Dorsolateral prefrontal cortex (tissue), 122 donors: ENCODE measurements at places on chromosomes 16 and 17.

GRCh38 chr17:77403854-77404253 lies 263.1 kb downstream of the SEC14L1 start:
- DNase-seq, result no peak

GRCh38 chr17:58684003-58684402 lies 7.8 kb downstream of the TEX14 start:
- DNase-seq, result no peak

GRCh38 chr16:11078812-11079459 lies 134.6 kb downstream of the CLEC16A start:
- DNase-seq, result no peak

DNA sequence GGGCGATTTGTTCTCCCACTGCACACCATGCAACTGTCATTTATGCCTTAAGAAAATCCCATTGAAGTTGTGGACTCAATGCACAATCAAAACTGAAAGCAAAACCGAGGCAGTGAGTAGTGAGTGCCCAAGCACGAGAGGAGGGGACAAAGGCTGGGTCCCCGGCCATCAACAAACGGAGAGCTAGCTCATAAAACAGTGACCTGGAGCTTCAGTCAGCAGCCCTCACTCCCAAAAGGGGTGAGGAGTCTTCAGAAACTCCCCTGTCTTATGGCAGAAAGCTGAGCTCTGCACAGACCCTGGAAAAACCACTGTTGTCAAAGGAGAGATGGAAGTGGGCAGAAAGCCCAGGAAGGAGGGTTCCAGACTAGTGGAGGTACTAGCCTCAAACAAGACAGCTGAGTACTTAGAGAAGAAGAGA lies 96.9 kb downstream of the ADCY9 start:
- DNase-seq, result no peak

- no peak for DNase-seq
These were observed 27.1 kb downstream of the EPN2 start for GRCh38 chr17:19264268-19264667.

- no peak for DNase-seq
These were observed 29.6 kb upstream of the MRC2 start for GRCh38 chr17:62597920-62598319.

- DNase-seq, result no peak
These were observed 214.0 kb downstream of the CDH11 start for GRCh38 chr16:64907844-64908243.

GRCh38 chr17:12402963-12403622 lies 262.6 kb upstream of the MYOCD start:
- no peak for DNase-seq

- no peak for DNase-seq
These were observed at the start of gene CCL3 for GRCh38 chr17:36089888-36090836. Gene CCL3, minus strand, starts transcription at chr17:36090143. Its CDS starts 85 bp downstream, at chr17:36090058.

GRCh38 chr16:27779641-27780164 lies 229.8 kb downstream of the KATNIP start:
- peak; percentile 78 for DNase-seq

- DNase-seq, result no peak
These were observed 16.0 kb upstream of the LRRC75A start for GRCh38 chr17:16507918-16508533.

GRCh38 chr17:8922928-8923327 lies 42.6 kb downstream of the PIK3R5 start:
- DNase-seq, result no peak

- no peak for DNase-seq
These were observed 3.1 kb downstream of the FOXL1 start for GRCh38 chr16:86581458-86581857.

DNA sequence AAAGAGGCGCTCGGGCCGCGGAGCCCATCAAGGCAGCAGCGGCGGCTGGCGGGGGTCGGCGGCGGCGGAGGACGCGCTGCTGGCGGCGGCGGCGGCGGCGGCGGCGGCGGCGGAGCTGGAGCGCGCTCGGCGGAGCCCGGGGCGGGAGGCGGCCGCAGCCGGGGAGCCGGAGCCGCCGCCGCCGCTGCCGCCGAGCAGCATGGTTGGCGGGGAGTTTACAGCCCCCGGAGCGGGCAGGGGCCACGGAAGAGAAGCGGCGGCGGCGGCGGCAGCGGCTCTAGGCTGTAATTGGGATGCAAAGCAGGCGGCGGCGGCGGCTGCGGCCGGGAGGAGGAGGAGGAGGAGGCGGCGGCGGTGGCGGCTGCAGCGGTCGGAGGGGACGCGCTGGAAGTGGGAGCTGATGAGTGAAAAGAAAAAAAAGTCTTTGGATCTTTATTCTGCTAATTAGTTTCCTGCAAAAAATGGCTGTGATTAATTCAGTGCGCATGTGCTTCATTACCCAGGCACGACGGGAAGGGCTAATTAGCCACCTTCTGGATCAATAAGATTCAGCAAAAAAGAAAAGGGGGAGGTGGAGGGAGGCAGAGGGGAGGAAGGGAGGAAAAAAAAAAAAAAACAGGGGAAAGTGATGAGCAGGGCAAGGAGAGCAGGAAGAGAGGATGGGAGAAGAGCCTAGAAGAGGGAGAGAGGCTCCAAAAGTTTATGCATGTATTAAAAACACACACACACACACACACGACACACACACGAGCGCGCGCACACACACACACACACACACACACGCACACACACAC lies 10.9 kb upstream of the ZFHX3 start:
- no peak for DNase-seq

DNA sequence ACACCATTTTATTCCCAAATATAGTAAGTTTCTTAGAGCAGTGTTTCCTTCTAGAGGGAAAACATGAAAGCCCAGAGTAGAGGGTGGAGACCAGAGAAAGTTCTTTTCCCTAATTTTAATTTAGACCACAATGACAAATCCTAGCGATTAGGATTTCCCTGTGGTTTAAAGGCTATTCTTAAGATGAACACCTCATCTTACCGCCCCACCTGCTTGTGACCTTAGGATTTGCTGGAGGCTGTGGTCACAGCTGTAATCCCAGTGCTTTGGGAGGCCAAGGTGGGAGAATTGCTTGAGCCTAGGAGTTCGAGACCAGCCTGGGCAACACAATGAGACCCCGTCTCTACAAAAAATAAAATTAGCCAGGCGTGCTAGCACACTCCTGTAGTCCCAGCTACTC lies 51.1 kb downstream of the GPRC5B start:
- DNase-seq, result no peak

GRCh38 chr16:69313469-69313868 lies 2.3 kb downstream of the VPS4A start:
- DNase-seq, result no peak

- DNase-seq, result no peak
These were observed 12.4 kb downstream of the P3H4 start for GRCh38 chr17:41799366-41799765.

GRCh38 chr17:35046245-35046644 lies 17.3 kb downstream of the RFFL start:
- no peak for DNase-seq

DNA sequence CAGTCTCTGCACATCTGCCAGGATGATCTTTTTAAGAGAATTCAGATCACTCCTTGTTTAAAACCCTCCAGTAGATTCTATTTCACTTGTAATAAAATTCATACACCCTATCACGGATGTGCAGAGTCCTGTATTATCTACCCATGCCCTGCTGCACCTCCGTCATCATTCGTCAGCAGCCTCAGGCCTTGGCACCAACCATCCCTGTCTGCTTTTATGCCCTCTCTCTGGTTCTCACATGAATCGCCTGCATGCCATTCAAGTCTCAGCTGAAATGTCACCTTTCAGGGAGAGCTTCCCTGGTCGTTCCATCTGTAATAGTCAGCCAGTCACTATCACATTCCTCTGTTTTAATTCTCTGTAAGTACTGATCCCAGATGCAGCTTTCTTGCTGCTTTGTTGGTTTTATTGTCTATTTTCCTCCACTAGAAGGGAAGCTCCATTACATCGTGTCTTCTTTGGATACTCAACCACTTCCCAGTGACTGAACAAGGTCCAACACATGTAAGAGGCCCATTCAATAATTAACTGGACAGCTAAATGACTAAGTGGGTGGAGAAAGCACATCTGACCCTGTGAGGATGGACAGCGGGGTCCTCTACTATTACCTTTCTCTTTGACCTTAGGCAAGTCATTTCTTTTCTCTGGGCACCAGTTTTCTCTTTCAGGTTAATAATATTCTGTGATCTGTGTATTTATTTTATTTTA lies 81.2 kb upstream of the GOT2 start:
- DNase-seq, result no peak

DNA sequence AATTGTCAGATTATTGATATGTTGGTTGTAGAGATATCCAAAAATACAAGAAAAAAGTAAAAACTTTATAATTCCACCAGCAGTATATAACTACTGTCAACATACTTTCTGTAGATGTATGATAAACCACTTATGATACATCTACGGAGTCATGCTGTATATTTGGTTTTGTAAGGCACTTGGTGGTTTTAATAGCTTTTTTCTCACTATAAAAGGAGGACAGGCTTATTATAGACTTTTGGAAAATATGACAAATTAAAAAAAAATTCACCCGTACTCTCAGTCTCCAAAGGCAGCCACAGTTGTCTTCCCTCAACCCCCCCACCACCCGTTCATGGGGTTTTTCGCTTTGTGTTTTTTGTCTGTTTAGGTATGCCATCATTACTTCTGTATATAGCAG lies 14.8 kb downstream of the RAI1 start:
- no peak for DNase-seq

- DNase-seq, result no peak
These were observed 13.9 kb downstream of the ITPRIPL2 start for GRCh38 chr16:19127674-19128131.

- DNase-seq, result no peak
These were observed 17.2 kb downstream of the ADAM11 start for GRCh38 chr17:44775838-44776621.

DNA sequence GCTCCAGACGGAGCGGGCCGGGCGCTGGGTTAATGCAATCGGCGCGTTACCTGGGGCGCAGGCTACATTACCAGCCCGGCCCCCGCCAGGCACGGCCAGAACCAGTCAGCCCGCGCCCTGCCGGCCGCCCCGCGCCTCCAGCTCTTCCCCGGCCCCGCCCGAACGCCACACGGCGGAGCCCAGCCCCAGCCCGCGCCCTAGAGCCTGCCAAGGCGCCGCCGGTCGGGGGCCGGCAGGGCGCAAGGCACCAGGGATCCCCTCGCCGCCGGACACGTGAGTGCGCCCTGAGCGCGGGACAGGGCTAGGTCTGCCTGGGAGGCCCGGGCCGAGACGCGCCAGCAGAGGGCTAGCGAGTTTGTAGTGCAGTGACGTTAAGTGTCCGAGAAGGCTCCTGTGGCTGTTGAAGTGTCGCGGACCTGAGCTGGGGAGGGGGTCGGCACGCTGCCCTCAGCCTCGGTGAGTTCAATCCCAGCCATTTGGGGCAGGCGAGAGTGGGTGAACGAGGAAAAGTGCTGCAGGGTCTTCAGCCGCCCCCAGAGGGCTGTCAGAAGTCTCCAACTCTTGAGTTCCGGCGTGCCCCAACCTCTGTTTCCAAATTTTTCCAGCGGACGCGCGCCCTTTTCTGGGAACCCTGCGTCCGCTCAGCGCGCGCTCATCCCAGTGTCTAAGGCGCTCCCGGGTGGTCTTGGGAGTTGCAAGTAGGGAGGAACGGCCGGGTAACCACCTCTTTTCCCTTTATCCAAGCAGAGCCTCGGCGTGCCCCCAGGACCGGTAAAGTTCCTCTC lies at the start of gene SLC6A2:
Gene SLC6A2, plus strand, starts transcription at position 92 of the 785 bp plus-strand sequence. CDS start 707 bp downstream, outside the sequence.
- DNase-seq, result no peak

- peak; percentile 74 for DNase-seq
These were observed 109.8 kb downstream of the CDK5R1 start for GRCh38 chr17:32596628-32597027.

DNA sequence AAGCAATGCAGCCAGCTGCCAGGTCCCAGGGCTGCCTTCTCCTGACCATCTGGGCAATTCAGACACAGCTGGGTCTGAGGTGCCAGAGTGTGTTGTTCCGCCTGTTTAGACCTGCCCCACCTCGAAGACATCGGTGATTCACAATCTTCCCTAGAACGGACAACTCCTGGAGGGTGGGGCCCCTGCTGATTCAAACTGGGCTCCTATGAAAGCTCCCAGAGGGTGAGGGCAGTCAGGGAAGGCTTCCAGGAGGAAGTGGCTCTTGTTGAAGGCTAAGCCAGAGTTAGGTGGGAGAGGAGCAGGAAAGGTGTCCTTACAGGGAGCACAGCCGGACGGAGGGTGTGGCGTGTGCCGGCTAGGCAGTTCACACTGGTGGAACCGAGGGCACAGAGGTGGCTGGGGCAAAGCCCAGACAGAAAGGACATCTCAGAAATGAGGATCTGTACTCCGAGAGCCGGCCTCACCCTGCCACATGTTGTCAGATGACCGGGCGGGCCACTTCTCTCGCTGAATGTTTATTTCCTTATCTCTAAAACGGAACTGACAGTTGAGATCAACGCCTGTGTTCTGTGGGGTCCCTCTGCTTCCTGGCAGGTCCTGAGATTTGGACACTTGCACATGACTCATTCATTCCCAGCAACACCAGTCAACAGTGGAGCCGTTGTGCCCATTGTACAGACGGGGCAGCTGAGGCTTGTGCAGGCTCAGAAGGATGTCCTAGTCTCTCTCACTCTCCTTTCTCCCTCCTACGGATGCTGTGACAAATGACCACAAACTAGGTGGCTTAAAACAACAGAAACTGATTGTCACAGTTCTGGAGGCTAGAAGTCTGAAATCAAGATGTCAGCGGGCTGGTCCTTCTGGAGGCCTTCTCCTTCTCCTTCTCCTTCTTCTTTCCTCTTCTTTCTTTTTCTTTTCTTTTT lies 26.9 kb upstream of the LITAF start:
- DNase-seq, result no peak

- no peak for DNase-seq
These were observed 214.0 kb downstream of the CPPED1 start for GRCh38 chr16:12589676-12590075.

- DNase-seq, result no peak
These were observed 69.1 kb upstream of the BRD7 start for GRCh38 chr16:50437769-50438437.

DNA sequence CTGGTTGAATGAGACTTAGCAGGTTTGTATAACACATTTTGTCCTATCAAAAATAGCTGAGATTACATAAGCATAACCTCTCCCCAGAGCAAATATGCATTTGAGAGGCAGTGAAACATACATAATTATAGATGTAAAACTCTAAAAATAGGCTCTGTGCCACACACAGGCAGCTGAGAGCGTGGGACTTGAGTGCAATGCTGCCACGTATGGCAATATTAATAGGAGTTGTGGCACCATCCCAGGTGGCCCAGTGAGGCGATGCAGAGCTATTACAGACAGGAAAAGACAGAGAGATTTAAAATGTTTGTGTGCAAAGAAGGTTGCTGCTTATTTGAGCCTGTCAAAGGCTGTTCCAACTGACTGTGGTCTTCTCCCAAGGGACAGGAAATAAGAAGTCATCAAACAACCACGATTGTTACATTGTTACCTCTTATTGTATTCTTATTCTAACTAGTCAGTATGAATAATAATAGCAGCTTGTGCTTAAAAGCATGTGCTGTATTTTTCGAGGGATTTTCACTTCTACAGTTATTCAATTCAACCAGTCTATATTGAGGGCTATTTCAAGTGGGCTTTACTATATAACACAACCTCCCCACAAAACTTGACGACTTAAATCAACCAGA lies 116.5 kb downstream of the SALL1 start:
- DNase-seq, result peak; percentile 81
